ENCODE measurements at places on chromosomes 5 and 9. TPM values are rescaled to one million over a fixed set of nuclear protein-coding genes. Genes with fewer than 3 reads are reported as not detected.

The MLANA gene
- total RNA-seq: not detected

The PCDHGA4 gene
- 16.1 TPM for total RNA-seq

The SPATA31A3 gene
- total RNA-seq: not detected

The C5orf52 gene
- not detected for total RNA-seq

GRCh38 chr9:3659647-3660046 is 133.8 kb upstream of the RFX3 start:
- H3K36me3 ChIP-seq: no peaks in the 10 kb centered on the region
- H3K27me3 ChIP-seq: no peaks in the 10 kb centered on the region
- no peak overlapping the region for H3K4me3 ChIP-seq
- no peak overlapping the region for H3K27ac ChIP-seq
- no peak for DNase-seq
- no peaks in the 10 kb centered on the region for H3K4me1 ChIP-seq

GRCh38 chr9:112034216-112034611 is 137.6 kb downstream of the UGCG start:
- no peaks in the 10 kb centered on the region for H3K36me3 ChIP-seq
- no peak for DNase-seq
- no peaks in the 10 kb centered on the region for H3K4me1 ChIP-seq
- H3K27me3 ChIP-seq: no peaks in the 10 kb centered on the region

- no peak for DNase-seq
- H3K4me1 ChIP-seq: no peaks in the 10 kb centered on the region
- H3K27me3 ChIP-seq: no peaks in the 10 kb centered on the region
- no peaks in the 10 kb centered on the region for H3K36me3 ChIP-seq
- H3K4me3 ChIP-seq: no peak overlapping the region
Measured at GRCh38 chr5:133890314-133890713, 78.1 kb downstream of the C5orf15 start.

GRCh38 chr5:128869970-128870369 is 95.3 kb upstream of the SLC27A6 start:
- no peak overlapping the region for H3K27ac ChIP-seq
- H3K4me1 ChIP-seq: no peaks in the 10 kb centered on the region
- no peaks in the 10 kb centered on the region for H3K36me3 ChIP-seq
- DNase-seq: no peak
- no peak overlapping the region for H3K4me3 ChIP-seq

GRCh38 chr5:76500633-76501393 is 97.7 kb downstream of the IQGAP2 start:
- no peaks in the 10 kb centered on the region for H3K27me3 ChIP-seq
- no peaks in the 10 kb centered on the region for H3K4me1 ChIP-seq
- H3K36me3 ChIP-seq: no peaks in the 10 kb centered on the region
- no peak overlapping the region for H3K4me3 ChIP-seq

GRCh38 chr5:159435855-159436254 is 105.6 kb upstream of the IL12B start:
- no peak overlapping the region for H3K27ac ChIP-seq
- no peak for DNase-seq
- no peaks in the 10 kb centered on the region for H3K36me3 ChIP-seq

GRCh38 chr5:121489972-121490371 is 361.7 kb upstream of the FTMT start:
- DNase-seq: no peak
- H3K36me3 ChIP-seq: no peaks in the 10 kb centered on the region
- H3K27ac ChIP-seq: no peak overlapping the region
- no peaks in the 10 kb centered on the region for H3K4me1 ChIP-seq
- no peaks in the 10 kb centered on the region for H3K27me3 ChIP-seq
- no peak overlapping the region for H3K4me3 ChIP-seq

DNA sequence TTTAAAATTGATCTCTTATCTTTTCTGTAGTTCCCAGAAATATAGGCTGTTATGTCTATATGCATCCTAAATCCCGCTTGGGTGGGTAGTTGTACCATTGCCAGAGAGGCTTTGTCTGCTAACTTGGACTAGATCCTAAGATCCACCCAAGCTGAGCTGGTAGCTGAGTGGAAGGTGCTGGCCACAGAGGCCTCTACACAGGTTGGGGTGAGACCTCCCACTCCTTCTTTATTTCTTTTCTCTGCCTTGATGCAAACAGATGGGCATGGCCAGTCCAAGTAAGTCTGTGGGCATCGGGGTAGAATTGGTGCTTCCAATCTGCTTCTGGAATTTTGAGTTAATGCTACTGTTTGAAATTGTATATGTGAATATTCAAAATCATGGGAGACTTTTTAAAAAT is 14.4 kb upstream of the GADD45G start:
- no peaks in the 10 kb centered on the region for H3K36me3 ChIP-seq
- no peak overlapping the region for H3K4me3 ChIP-seq
- DNase-seq: no peak
- no peaks in the 10 kb centered on the region for H3K27me3 ChIP-seq

DNA sequence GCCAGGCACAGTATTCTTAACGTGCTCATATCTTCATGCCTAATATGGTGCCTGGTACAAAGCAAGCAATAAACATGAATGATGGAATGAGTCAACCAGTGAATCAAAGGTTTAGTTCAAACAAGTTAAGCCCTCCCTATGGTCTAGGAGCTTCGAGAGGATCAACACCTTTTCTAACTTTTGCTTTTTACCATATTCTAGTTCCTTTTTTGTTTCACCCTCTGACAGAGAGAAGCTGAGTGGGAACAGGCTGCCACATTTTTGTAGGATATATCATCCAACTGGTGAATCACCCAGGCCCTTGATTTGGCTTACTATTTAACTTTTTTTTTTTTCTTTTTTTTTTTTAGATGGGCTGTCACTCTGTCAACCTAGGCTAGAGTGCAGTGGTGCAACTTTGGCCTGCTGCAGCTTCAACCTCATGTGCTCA is 39.3 kb upstream of the TNC start:
- H3K36me3 ChIP-seq: no peaks in the 10 kb centered on the region
- H3K27me3 ChIP-seq: no peaks in the 10 kb centered on the region
- no peaks in the 10 kb centered on the region for H3K4me1 ChIP-seq
- H3K27ac ChIP-seq: peak overlapping the region; percentile 79

GRCh38 chr5:107088907-107089306 is 581.8 kb downstream of the EFNA5 start:
- DNase-seq: no peak
- no peaks in the 10 kb centered on the region for H3K27me3 ChIP-seq
- H3K36me3 ChIP-seq: no peaks in the 10 kb centered on the region
- no peak overlapping the region for H3K4me3 ChIP-seq
- H3K27ac ChIP-seq: no peak overlapping the region

All from uterus (tissue), 4 donors.